ENCODE measurements at places on chromosomes 13 and 19.

DNA sequence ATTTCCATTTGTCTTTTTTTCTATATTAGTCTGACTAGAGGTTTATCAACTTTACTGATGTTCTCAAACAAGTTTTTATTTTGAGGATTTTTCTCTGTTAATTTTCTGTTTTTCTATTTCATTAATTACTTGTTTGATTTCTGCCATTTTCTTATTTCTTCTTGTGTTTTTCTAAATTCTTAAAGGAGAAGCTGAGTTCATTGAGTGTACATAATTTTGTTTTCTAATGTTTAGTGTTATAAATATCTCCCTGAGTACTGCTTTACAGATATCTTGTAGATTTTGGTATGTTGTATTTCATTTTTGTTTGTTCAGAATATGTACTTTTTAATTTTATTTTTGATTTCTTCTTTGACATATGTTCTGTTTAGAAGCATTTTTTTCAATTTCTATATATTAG is 1404.3 kb upstream of the MIR17HG start:
- no peak for DNase-seq

- DNase-seq: no peak
These were observed 1.2 kb upstream of the ARID3A start for GRCh38 chr19:924553-925086.

DNA sequence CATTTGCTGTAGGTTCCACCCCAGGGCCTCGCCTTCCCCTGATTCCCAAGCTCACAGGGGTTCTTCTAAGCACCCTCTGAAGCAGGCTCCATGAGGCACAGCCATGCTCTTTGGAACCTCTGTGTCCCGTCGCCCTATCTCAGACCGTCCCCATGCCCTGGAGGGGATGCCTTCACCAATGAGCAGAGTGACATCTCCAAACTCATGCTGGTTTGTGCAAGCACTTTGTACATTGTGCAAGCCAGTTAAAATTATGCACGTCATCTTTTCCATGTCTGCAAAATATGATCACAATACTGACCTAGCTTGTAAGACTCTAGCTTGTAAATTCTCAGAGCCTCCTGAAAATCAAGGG is 46.5 kb upstream of the RAP2A start:
- no peak for DNase-seq

- no peak for DNase-seq
These were observed 32.8 kb downstream of the TMEM161A start for GRCh38 chr19:19105365-19106055.

DNA sequence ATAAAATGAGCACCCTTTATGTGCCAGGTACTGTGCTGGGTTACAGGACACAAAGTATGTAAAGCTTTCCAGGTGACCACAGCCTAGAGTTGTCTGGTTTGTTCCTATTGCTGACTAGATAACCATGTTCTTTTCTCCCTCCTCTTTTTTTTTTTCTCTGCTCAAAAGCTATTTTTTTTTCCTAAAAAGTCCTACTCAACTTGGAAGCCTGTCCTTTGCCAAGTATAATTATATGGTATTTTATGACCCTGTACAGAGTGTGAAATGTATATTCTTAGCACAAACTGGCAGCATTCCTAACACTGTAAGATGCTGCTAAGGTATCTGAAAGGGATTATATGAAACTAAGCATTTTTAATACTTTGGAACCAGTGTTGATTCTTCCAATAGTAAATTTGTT is 171.0 kb downstream of the GPC6 start:
- DNase-seq: no peak

GRCh38 chr13:83667606-83668005 is 214.7 kb downstream of the SLITRK1 start:
- DNase-seq: no peak

DNA sequence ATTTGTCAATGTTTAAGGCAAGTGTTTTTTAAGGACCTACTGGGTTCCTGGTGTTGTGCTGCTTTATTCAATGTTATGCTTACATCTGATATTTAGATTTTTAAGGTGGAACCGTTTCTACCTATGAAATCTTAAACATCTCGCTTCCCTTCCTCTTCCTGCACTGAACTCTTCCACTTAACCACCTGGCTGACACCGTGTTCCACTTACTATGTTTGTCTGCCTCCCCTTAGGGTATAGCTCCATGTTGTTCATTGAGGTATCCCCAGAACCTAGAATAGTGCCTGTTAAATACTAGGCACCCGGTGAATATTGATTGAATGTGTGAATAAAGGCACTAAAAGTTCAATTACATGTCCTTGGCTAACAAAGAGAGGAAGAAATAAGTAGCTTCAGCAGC is 104.9 kb downstream of the RNF17 start:
- DNase-seq: no peak

- no peak for DNase-seq
These were observed 5.2 kb downstream of the CHAMP1 start for GRCh38 chr13:114319441-114319913.

DNA sequence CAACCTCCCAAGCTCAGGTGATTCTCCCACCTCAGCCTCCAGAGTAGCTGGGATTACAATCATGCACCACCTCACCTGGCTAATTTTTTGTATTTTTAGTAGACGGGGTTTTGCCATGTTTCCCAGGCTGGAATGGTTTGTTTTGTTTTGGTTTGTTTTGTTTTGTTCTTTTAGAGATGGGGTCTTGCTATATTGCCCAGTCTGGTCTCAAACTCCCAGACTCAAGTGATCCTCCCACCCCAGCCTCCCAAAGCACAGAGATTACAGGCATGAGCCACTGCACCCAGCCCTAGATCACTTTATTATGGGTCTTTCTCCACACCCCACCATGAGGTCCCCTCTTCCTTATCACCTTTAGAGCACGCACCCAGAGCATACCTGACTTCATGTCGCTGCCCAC is 8.0 kb upstream of the KRTDAP start:
- DNase-seq: no peak

GRCh38 chr19:14003251-14004055 is 2.7 kb downstream of the RFX1 start:
- DNase-seq: no peak

DNA sequence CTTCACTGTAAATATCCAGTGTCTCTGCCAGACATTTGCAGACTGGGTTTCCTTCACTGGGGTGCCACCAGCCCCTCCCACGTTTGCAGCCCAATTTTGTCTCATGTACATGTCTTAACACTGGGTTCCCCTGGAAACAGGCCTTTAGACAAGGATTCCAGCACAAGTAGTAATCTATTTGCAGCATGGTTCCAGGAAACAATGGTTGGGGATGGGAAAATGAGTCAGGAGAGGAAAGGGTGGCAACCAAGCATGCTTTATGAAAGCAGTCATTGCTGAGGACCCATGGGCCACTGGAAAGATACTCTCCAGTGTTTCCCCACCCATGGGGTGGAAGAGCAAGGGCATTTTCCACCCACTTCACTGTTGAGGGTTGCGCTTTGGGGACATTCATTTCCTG is 53.6 kb upstream of the FARP1 start:
- DNase-seq: no peak

- no peak for DNase-seq
These were observed 219.5 kb downstream of the POU4F1 start for GRCh38 chr13:78383899-78384298.

DNA sequence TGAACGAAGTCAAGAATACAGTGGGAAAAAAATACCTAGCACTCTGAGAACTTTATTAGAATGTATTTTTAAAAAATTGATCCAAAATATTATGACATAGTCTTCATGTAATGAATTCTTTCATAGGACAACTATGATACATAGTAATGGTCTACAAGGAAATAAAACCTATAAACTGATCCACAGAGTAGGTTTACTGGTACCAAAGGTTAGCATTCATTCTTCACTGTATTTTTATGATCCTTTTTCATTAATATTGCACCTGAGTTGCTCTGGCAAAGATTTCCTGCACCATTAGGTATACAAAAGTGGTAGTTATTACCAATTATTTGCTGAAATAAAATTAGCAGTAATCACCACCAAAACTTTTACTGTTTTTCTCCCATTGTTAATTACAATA is 4.2 kb downstream of the NEK3 start:
- DNase-seq: no peak

DNA sequence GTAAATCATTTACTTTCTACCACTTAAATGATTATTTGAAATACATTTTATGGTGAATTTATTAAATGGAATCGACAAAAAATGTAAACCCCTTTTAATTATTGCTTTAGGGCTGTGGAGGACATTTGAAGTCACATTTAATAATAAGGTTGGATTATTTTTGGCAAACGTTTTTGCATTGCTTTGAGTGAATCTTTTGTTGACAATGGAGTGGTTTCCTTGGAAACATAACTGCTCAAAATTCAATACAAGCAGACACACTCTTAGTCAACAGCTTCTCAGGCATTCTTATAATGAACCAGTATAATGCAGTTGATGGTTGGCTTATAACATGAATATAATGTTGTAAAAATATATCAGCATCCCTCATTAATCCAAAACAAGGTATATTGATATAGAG is 104.7 kb downstream of the DCLK1 start:
- DNase-seq: no peak

GRCh38 chr13:31725841-31726240 is 13.5 kb upstream of the RXFP2 start:
- no peak for DNase-seq

GRCh38 chr13:75366380-75367280 is 115.3 kb downstream of the TBC1D4 start:
- DNase-seq: no peak

DNA sequence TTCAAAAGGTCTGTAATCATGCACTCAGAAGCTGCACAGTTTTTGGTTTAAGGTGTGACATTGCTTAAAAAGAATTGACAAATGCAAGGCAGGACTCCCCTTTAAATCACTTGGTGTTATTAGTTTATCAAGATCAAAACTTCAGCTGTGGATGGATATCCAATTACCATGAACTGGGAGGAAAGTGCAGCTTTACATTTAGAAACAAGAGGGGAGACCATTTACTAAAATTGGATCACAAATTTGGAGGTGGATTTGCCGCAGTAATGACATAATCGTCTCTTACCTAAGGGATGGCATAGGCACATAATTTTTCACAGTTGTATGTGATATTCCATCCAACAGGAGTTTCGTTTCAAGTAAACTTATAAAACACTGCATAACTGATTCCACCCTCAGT is 1610.2 kb downstream of the SLITRK5 start:
- no peak for DNase-seq

- DNase-seq: no peak
These were observed 465.3 kb downstream of the COG6 start for GRCh38 chr13:40120781-40121180.

DNA sequence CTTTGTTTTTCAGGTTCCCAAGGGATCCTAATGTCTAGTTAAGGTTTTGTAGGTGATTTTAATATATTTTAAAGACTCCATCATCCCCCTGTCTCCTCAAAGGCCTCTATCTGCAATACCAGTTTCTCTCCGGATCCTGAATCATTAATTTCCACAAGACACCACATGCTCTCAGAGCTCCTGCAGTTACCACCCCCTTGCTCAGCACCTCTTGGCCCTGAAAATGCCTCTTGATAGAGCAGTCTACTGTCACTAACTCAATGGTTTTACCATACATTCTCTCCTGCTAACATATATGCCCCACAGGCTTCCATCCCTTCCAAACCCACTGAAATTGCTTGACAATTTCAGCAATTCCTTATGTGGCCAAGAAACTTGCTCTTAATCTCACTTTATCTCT is 1.9 kb upstream of the PEG3 start:
- DNase-seq: no peak

GRCh38 chr13:41246969-41247680 is 16.3 kb downstream of the MTRF1 start:
- DNase-seq: no peak

- no peak for DNase-seq
These were observed 15.3 kb upstream of the GPR183 start for GRCh38 chr13:99322297-99323103.

DNA sequence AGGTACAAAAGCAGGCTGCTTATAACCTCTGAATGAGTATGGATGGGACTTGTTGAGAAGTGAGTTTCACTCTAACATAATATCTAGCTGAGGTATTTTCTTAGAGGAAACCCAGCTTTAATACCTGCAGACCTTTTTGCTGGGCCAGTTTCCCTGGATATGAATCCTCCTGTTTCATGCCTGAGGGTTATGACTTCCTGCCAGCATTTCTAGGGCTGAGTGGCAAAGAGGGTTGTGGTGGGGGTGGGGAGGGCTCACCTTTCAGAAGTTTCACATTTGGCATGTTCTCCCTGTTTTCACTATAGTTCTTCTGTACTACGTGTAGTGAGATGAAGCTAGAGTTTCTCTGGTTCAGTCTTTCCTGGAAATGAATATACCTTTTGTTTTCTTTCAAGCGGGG is 73.7 kb downstream of the LACC1 start:
- DNase-seq: no peak

DNA sequence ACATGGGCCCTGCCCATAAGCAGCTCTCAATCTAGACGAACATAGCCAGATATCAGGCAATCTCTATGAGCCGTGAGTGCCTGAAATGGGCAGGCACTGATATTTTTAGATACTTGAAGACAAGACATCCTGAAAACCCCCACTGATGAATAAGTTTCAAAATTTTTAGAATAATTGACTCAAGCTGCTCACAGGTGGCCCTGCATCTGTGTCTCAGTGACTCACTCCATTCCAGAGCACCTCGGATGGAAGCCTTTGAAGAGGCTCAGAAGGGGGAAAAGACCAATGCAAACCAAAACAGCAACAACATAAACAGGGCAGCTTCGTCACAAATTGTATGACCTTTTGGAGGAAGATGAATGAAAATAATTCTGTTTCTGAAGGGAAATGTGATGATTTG is 42.8 kb upstream of the SLC46A3 start:
- no peak for DNase-seq

DNA sequence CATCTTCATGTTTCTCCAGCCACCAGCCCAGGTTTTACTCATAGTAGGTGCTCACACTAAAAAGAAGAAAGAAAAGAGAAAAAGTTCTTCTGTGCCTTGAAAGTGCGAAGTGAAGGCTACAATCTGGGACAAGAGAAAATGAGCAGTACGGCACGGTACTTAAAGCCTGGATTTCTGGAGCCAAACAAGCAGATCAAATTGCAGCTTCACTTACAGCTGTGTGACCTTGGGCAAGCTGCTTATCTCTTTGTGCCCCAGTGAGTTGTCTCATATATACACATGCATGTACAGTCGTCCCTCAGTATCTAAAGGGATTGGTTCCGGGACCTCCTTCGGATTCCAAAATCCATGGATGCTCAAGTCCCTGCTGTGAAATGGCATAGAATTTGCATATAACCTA is 41.8 kb downstream of the GSX1 start:
- DNase-seq: no peak

- DNase-seq: no peak
These were observed 13.2 kb upstream of the CRTC1 start for GRCh38 chr19:18670312-18670711.

GRCh38 chr13:20699715-20700114 is 3.8 kb upstream of the IL17D start:
- DNase-seq: no peak

DNA sequence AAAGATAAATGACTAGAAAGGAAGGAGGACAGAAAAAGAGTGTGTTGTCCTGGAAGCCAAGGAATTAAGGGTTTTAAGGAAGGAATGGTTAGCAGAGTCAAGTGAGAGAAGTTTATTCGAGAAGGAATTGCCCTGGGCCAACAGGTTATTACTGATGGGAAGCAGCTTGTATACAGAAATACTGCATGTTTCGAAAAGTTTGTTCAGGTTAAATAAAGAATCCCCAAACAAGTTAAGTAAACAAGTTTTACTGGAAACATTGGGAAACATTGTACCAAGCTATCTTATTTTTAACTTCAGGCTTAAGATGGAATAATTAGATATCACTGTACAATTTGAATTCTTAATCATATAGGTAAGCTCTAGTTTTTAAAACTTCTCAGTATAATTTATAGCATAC is 28.2 kb upstream of the FBXL3 start:
- no peak for DNase-seq
